ENCODE measurements at places on chromosomes 1 and 21. TPM values are rescaled to one million over a fixed set of nuclear protein-coding genes. Genes with fewer than 3 reads are reported as not detected.
A peak's percentile ranks its signal among the peaks of the same experiment; 100 is the strongest.

GRCh38 chr1:157399984-157400382 lies 152.3 kb downstream of the FCRL5 start:
- no peak for DNase-seq

DNA sequence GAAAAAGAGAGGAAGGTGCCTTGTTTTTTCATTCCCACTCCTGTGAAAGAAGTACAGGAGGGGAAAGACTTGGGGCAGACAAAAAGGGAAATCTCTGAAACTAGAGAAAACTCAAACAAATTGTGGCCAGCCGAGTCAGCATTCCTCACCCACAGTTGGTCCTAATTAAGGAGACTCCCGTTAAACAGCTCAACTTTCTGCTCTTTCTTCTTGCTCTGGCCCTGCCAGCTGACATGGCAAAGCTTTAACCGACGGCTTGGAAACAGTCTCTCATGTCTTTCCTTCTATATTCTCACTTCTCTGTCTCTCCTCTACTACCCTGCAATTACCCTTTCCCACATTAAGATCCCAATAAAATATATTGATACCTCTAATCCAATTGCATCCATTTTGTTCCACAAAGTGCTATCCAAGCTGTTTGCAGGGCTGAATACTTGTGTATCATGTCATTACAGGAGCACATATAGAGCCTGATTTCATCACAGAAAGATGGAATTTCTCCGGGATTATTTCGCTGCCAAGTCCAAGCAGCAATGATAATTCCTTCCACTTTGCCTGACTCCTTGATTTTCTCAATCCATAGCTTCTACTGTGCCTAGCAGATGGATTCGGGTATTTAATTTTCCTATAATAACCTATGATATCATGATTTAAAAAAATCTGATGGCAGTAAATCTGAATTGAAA lies 65.4 kb upstream of the IPO9 start:
- no peak for DNase-seq

GRCh38 chr1:27392096-27392777 lies at the start of gene GPR3:
Gene GPR3 (plus strand): TSS chr1:27392622. CDS start chr1:27393799, 1,177 bp downstream.
- peak; percentile 73 for DNase-seq

GRCh38 chr1:40252601-40253000 lies 4.9 kb downstream of the TMCO2 start:
- no peak for DNase-seq

- peak; percentile 57 for DNase-seq
These were observed 93.4 kb upstream of the CSF3R start for GRCh38 chr1:36576118-36576517.

DNA sequence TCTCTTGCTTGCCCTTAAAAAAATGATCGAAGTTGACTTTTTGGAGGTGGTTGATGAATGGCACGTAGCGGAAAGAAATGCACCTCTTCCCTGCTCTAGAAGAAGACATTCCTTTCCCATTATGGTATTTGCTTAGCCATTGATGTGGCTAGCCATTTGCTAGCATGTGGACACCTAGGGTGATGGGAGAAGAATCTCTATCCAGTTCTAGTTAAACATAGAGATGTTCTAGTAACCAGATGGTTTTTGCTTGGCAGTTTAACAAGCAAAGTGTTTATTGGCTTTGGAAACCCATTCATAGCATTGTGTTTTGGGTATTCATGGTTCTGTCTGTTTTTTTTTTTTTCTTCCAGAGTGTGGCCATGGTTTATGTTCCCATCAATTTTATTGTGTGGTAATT lies 78.9 kb downstream of the KCNJ6 start:
- DNase-seq = no peak

Gene RSPH1
- 0.33 TPM for total RNA-seq

- DNase-seq = no peak
These were observed 226.4 kb downstream of the ZP4 start for GRCh38 chr1:237664348-237664747.

Gene LCE1B
- total RNA-seq = not detected

DNA sequence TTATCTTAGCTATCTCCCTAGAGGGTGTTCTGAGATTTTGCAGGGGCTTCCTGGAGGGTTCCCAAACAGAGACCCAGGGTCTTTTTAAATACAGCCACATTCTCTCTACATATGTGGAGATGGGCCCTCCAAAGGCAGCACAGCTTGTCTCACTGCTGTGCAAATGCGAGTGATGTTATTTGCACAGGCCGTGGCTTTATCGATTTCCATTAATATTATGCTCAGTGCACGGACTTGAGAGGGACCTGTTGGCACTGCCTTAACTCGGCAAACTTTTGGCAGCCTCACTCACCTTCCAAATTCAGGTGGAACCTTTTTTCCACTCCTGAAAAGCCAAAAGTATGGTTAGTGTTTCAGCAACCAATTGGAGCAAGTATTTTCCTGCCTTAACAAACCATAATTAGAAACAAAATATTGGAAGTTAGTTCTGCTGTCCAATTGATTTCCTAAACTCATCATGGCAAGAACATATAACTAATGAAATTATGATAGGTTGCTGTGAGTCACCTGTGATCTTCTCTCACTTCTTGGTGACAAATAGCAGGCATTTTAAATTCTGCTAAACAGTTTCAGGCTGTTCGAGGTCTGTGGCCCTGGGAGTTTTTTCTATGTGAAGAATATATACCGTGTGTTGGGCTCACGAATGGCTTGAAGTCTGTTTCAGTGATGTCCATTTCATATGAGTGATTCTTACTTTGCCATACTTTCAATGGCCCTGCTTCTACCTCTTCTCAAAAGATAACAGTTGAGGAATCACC lies 10.9 kb downstream of the LHX9 start:
- DNase-seq = no peak
